CD4-positive, alpha-beta memory T cell (primary cell): ENCODE measurements at places on chromosomes 11 and 22.

- no peak for DNase-seq
Observed at GRCh38 chr22:44067033-44067432, 42.9 kb downstream of the PARVB start.

- DNase-seq = no peak
Observed at GRCh38 chr22:47127441-47127871, 365.0 kb downstream of the TBC1D22A start.

GRCh38 chr22:23516304-23516703 is 63.8 kb downstream of the IGLL1 start:
- no peak for DNase-seq

- DNase-seq = no peak
Observed at GRCh38 chr11:62245271-62245753, 3.3 kb downstream of the SCGB1D2 start.

DNA sequence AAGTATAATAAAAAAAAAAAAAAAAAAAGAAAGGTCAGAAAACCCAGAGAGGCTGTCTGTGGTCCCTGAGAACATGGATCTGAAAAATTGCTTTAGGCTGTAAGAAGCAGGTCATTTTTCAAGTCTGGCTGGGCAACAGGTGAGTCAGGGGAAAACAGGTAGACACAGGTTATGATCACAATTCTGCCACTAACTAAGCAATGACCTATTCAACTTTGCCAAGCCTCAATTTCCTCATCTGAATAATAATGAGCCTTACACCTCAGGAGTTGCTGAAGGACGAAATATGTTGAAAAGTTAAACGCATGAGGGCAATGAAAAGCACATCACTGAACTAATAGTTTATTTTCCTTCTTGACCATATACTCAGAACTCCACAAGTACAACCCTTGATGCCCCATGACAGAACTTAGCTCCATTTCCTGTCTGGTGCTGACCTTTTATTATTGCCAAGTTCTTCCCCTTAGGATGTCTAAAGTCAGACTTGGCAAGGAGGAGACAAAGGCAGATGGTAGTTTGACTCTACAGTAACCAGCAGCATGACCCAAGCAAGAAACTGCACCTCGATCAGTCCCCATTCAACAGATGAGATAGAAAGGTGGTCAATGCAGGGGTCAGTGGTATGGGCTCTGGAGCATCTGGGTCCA is 93.6 kb downstream of the SYN3 start:
- no peak for DNase-seq

DNA sequence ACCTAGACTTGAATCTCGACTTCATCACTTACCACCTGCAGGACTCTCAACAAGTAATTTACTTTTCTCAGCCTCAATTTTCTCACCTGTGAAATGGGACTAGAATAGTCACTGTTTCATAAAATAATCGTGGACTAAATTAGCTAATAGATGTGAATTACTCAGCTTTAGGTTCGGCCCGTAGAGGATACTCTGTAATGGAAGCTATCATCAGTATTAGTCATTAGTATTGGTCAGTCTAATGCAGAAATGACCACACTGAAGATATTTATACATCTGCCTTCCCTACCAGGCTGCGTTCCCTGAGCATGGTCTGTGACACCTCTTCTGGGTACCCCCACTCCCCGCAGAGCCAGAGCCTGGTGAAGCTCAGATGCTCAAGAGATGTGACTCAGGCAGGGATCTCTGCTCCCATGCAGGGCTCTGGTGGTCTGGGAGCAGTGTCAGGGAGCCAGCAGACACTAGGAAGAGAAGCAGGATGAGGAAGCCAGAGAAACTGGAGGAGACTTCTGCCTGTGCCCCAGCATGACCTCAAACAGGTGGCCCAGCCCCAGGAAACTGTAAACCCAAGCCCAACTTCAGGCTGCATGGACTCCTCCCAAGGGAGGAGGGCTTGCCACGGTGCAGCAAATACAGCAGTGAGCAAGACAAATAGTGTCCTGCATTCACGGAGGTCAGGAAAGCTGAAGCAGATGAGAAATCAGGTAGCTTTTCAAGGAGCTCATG is 88.0 kb upstream of the E2F8 start:
- no peak for DNase-seq

DNA sequence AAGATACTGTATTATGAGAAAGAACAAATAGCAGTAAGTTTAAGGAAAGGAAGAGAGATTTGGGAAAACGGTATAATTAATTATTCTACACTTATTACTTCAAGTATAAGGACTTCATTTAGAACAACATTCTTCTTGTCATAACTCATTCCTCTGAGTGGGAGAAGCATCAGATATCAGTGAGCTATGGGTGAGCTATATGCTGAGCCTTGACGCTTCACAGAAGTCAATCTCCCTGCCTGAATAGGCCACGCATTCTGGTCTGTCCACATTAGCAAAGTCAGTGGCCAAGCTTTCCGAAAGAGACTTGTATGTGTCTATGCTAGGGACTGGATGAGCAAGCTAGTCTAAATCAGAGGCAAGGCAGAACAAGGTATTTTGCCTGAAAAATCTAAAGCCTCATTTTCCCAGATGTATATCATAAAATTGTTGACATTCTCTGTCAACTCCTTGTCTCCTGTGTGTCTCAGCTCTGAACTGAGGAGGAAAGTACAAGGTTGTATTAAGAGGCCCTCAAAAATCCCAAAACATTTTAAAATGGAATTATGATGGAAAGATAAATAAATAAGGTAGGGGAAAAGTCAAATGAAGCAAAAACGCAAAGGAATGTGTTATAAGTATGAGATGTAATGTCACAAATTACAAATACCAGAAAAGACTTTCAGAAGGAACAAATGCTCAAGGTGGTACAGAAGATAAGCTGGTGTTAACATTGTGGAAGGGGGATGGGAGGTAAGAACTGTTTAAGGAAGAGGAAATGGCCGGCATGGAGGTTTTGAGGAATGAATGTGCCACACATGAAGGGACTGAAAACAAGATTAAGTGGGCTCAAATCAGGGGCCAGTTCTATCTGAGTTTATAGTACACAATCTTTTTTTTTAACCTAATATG is 1.4 kb downstream of the OR52N2 start:
- DNase-seq = no peak

DNA sequence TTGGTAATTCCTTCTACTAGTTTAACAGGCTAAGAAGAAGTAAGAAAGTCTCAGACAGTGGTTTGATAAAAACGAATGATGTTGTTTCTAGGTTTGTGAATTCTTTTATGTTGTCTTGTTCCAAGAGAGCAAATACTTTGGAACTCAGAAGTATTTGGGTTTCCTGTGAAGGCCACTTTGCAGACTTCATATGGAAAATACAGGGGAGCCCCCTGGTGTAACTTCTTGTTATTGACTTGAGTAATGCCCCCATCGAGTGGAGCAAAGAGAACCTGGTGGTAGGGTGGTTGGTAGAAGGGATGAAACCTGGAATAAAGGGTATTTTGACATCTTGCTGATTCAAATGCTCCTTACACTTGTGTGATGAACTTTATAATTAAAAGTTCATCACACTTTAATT is 40.0 kb upstream of the PTH start:
- no peak for DNase-seq

DNA sequence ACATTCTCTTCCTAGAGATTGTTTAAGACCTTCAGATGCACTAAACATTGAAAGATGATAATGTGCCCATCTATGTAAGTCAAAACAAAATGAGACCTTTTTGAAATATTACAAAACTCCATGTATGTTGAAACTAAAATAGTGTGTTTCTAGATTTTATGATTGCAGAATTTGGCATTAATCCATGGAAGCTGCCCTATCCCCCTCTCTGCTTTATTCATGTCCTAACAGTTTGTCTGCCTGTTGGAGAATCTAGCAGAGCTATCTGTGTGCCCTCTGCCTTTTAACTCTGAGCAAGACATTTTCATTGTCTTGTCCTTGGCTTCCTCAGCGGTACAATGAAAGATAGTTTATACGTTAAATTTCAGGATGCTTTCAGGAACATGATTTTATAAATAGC is 105.5 kb downstream of the FAT3 start:
- DNase-seq = no peak

DNA sequence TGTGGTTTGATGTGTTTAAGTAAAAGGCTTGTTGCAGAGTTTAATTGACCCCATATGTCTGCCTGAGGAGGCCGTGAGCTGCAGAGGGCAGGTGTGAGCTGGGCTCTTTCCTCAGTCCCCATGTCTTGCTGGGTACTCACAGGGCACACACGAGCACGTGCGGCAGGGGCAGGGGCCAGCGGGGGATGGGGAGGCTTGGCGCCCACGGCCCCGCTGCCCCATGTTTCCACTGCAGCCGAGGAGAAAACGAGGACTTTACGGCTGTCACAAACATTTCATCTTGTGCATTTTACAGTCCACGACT is 24.7 kb upstream of the CCDC188 start:
- DNase-seq = no peak

- no peak for DNase-seq
Observed at GRCh38 chr11:27553186-27553585, 46.6 kb upstream of the LIN7C start.

- no peak for DNase-seq
Observed at GRCh38 chr22:19932367-19933206, 9.0 kb upstream of the COMT start.

DNA sequence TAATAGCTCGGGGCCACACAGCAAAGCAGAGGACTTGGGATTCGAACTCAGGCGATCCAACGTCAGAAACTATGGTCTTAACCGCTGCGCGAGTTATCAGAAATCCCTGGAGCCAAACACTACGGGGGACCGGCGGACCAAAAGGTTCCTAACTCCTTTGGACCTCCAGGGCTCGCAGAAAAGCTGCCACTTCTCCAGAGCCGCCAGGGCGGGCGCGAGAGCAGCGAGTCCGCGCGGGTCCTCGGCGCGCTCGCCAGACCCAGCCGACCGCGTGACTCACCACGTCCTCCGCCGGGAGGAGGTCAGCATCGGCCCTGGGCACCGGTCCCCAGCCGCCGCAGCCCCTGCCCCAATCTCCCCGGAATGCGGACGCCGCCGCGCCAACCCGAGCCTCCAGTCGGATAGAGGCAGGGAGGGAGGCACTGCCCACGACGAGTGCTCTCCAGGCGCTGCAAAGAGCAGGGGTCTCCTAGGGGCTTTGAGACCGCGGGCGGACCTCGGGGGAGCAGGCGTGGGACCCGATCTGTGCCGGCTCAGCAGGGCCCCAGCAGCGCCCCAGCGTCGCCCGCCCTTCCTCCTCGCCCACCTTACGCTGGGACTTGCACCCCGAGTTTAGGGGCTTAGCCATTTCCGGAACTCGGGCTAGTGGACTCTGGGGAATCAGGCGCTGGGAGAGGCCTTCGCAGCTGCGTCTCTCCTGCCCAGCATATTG is 6.2 kb upstream of the ALX4 start:
- no peak for DNase-seq

DNA sequence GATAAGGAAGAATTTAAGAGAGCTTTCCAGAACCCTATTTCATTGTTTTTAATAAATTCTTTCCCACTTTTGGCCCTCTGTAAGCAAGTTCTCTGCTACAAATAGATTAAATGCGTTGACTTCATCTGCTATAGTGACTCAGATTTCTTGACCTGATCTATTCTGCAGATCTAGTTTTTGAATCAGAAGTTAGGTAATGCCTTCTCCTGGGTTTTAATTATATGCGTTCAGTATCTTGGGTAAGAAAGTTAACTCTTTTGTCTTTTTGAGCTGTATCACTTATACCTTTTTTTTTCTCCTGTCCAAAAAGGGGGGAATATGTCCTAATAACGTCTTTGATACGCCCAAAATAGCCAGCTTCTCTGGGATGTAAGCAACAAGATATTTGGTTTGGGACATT is 2.4 kb upstream of the HEPHL1 start:
- DNase-seq = no peak
